ENCODE measurements at places on chromosomes 12 and 14.

GRCh38 chr12:93624595-93625294 lies 52.3 kb downstream of the SOCS2 start:
- no peak for DNase-seq

GRCh38 chr14:85701763-85702162 lies 171.8 kb downstream of the FLRT2 start:
- DNase-seq: no peak

- DNase-seq: no peak
Observed at GRCh38 chr12:108120863-108121165, 8.3 kb upstream of the WSCD2 start.

GRCh38 chr12:19227880-19228210 lies 98.3 kb downstream of the PLEKHA5 start:
- no peak for DNase-seq

DNA sequence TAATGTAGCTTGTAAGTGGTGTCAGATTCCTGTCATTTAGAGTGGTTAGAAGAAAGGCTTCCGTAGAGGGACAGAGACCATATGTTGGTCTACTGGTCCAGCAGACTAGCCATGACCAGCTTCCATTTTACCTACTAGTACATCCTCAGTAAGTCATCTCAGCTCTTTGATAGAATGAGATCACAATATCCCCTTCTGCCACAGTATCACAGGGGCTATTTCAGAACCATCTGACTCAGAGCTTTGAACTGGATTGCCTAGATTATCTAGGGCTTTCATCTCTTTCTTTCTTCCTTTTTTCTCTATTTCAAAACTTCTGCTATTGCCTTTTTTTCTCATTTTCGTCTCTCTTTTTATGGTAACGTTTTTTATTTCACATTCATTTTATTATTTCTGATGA lies 4.7 kb downstream of the ZDHHC17 start:
- DNase-seq: no peak

DNA sequence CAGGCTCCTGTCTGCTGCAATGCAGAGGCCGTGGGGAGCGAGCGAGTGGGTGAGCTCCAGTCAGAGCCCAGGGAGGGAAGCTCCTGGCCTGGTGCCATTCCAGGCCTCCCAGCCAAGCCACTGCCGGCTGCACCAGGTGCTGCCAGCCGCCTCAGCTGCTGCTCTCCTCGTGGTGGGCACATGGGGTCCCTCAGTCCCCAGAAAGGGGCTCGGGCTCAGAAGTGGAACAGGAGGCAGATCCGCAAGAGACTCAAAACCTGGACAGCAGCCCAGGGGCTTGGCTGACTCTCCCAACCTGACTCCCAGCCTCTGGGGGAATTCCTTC lies 2.4 kb downstream of the ABCB9 start:
- DNase-seq: no peak

DNA sequence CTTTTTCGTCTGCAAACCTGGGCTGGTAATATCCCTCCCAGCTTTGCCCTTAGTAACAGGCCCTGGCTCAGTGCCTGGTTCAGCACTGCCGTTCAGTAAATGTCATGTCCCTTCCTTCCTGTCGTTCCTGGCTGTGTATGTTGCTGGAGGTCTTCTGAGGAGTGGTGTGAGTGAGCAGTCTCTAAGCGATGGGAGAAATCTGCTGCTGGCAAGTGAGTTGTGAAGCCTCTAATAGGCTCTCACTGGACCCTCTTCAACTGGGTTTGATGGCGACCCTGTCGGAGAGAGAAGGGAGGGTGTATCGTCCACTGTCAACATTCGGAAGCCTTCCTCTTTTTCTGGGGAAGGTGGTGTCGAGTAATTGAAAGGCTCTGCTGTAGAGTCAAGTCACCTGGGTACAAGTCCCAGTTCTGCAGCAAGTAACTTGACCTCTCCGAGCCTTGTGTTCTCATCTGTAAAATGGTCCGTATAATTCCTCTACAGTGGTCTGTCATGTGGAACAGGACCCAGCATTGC lies 62.8 kb downstream of the HRK start:
- DNase-seq: no peak

DNA sequence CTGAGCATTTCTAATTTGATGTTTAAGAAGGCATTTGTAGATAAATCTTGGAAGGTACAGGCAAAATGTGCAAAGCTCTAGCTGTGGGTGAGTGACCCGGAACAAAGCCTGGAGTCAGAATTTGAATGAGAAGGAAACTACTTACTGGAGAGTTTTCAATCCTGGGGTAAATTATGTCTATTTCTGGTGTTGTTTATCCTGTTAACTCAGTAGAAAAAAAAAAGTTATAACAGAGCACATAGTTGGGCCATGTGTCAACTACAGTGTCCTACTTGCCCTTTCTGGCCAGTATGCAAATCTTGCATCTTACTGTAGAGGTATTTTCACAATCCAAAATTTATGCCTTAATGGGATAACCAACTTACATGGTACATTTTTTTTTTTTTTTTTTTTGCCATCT lies 182.3 kb downstream of the SYNE2 start:
- no peak for DNase-seq

DNA sequence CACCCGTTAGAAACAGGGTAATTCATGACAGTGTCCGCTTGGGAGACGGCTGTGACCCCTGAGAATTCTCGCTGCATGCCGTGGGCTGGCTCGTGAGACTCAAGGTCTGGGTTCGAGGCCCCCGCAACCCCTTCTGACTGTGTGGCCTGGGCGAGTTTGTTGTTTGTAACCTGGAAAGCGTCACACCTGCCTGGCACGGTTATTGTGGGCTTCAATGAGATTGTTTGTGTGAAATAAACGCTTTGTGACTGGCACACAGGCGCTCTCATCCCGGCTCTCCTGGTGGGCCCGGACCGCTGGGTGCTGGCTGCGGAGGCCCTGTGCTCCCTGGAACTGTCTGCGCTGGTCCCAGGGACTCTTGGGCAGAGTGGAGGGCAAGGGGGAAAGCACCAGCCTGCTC lies 33.9 kb downstream of the MEG3 start:
- no peak for DNase-seq

DNA sequence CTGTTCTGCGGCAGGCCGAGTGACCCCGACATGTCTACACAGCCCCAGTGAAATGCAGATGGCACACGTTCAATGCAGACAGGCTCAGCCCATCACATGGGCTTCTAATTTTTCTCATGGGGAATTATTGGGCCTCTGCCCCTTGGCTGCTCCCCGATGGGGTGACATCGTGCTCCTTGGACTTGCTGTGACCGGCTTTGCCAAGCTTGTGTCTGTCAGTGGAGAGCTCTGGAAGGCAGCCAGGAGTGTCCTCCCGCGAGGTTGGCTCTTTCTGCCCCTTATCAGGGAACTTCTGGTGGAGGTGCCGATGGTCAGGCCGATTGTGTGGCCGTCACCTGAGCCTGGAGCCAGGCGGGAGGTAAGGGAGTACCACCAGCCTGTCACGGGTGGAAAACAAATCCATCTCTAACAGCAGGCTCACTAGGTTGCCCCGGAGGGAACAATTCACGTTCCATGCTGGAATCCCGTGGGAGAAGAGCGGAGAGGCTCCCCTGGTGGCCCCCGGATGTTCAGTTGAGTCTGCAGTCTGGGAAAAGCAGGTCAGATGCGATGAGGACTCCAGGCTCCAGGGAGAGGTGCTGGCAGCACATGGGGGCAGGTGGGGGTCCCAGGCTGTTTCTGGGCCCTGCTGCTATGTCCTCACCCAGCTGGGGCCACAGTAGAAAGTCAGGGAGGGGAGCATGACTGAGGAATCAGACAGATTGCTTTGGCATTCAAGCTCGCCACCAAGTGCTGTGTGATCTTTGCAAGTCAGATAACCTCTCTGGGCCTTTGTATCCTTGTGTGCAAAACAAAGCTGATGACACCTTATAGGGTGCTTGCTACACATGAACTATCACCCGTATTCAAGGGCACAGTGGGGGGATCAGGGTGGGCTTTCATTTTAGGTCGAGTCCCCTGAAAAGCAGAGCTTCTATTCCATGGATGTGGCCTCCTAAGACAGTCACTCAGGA lies 43.2 kb upstream of the EML1 start:
- no peak for DNase-seq

- no peak for DNase-seq
Observed at GRCh38 chr14:77004711-77005460, 23.6 kb downstream of the IRF2BPL start.

DNA sequence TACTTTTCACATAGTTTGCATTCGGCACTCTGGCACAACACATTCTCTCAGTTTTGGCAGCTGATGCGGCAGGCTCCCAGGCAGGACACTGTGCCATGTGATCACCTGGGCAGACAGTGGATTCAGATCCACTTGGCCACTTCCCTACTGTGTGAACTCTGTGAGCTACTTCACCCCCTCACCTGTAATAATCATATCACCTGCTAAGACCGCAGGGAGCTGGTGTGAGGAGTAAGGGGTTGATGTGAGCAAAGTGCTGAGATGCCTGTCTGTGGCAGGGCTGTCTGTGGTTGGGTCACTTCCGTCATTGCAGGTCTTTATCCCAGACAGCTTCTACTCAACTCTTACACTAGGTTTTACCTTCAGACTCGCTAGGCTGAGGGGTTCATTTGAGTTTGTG lies 50.4 kb upstream of the AMN start:
- DNase-seq: no peak

GRCh38 chr12:32140877-32141276 lies 34.2 kb downstream of the BICD1 start:
- DNase-seq: no peak

DNA sequence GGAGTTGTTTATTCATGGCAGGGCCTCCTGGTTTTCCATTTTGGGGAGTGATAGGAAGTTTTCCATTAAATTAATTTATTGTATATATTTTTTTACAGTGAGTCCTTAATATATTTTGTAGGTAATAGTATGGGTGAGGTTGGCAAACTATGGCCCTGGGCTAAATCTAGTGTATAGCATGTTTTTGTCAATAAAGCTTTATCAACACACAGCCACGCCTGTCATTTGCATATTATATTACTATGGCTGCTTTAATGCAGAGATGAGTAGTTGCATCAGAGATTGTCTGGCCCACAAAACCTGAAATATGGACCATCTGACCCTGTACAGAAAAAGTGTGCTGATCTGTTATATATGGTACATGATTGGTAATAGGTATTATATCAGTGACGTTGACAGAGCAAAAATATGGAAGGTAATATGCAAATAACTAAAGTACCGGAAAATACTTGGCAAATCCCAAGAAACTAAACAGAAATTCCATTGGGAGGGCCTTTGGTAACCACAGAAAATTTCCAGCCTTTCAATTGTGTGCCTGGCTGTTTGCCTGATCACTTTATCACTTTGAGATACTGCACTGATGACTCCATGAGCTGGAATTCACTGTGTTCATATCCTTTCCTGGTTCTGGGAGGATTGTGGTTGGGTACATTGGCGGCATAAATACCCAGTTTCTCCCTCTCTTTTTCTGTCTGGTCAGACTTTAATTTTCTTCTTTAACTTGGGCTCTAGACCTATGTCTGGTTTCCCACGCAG lies 61.7 kb upstream of the RFLNA start:
- DNase-seq: no peak

DNA sequence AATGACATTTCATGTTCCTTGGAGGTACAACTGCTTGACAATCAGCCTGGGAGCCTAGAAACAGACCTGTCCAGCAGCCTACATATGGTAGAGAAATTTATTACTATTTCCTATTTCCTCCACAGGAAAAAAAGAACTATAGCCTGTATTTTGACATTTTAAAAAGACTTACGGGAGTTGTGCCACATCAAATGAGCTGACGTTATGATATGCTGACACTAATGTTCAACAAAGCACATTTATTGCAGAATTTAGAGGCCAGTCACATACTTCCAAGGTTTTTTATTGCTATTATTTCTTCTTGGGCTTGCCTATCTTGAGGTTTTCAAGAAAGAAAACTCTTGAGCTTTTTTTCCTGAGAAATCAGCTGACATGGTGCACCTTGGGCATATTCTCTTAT lies 305.3 kb downstream of the LRIG3 start:
- no peak for DNase-seq

DNA sequence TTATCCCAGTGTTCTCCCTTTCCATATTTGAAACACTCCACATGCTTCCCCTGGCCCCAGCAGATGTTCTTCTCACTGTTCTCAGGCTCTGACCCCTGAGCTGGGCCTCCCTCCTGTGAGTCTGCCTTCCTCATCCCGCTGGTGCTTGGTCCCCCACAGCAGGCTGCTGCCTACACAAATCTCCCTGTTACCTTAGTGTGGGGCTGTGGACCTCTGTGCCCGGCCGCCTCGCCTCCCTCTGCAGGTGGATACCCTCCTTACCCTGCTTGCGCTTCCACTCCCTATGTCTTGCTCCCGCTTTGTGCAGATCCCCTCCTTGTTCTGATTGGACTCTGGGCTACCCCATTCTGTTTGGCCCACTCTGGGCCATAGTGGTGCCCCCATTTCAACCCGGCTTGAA lies 6.9 kb downstream of the DERA start:
- no peak for DNase-seq

DNA sequence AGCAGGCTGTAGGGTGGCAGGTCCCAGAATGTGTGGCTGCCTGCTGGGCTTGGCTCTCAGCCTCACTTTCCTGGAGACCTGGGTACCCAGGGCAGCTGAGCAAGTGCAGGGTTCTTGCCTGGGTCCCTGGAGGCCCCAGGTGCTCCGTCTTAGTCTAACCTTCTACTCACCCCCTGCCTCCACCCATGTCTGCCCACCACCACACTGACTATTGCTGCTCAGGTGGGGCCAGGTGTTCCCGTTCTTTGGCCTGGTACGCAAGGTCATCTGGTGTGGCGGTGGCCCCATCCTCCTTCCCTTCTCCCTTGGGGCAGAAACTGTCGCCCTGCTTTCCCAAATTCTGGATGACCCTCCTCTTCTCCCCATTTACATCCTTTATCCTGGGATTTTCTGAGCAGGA lies 319.9 kb downstream of the TMEM121 start:
- no peak for DNase-seq

- DNase-seq: no peak
Observed at GRCh38 chr14:38199076-38199475, 8.6 kb upstream of the SSTR1 start.

DNA sequence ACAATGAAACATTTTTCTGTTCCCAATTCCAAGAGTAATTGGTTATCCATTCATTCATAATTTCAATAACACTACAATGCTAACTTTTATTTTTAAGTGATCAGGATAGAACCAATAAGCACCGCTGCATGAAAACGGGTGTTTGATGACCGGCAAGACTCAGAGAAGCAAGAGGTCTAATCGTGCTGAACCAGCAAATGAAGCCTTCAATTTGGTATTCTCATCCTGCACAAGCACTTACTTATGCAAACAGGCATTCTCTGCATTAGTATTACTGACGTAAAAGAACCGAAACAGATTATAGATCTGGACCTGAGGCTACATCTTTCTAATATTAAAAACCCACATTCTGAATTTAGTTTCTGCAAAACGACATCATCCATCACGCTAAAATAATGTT lies 67.7 kb downstream of the RBM19 start:
- no peak for DNase-seq

GRCh38 chr12:106744600-106744999 lies 29.9 kb upstream of the RIC8B start:
- DNase-seq: no peak

- DNase-seq: no peak
Observed at GRCh38 chr12:51917746-51918453, 10.6 kb downstream of the ACVRL1 start.

DNA sequence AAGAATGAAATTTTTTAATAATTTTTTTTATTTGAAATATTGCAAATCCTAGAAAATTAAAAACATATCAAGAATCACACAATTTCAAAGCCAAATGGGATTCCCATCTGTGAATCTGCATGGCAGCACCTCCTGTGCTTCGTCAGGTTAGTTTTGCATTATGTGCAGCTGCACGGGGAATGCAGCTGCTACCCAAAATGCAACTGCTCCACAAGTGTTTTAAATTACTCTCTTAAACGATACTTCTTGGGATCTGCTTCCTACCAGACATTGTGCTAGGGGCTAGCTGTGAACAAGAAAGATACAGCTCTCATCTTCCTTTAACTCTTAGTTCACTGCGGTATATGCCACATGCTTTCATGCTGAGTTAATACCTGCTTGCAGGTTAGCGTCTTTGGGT lies 154.2 kb downstream of the CRADD start:
- DNase-seq: no peak
